ENCODE measurements at places on chromosomes 1 and 21. TPM values are rescaled to one million over a fixed set of nuclear protein-coding genes. Genes with fewer than 3 reads are reported as not detected.

The NPPA gene
- total RNA-seq = not detected

The NBPF4 gene
- total RNA-seq = not detected

The MTARC2 gene
- total RNA-seq = 31.0 TPM

The LDLRAD1 gene
- total RNA-seq = not detected

The CHODL gene
- total RNA-seq = 31.8 TPM

The TMOD4 gene
- total RNA-seq = 2.3 TPM

The GPBP1L1 gene
- total RNA-seq = 120 TPM

The TDRD10 gene
- 1.4 TPM for total RNA-seq

The CTSE gene
- total RNA-seq = 0.26 TPM

The CD247 gene
- 1.3 TPM for total RNA-seq

The SH2D1B gene
- total RNA-seq = 0.37 TPM

The CFHR1 gene
- total RNA-seq = 1.2 TPM

The PFDN2 gene
- total RNA-seq = 9.8 TPM

DNA sequence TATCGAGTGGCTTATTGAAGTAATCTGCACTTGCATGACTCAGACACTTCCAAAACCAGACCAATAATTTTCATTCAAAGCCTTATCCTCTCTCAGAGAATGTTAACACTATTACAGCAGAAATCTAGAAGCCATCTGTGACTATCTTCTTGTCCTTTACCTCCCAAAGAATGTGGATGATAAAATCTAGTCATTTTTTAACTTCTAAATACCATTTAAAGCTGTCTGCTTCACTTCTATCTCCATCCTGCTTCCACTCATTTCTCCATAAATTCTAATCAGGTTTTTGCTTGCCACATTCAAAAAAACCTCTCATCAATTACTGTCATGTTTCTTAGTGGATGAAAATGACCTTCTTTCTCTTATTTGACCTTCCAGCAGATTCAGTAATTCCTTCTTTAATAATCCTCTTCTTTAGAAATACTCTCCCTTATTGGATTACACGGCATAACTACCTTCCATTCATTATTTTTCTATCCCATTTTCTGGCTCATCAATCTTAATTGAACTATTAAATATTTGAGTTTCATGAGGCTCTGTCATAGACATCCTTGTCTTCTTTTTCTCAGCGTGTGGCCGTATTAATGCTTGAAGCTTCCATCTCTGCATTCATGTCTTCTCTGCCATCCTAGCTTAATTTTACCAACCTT is 1999.4 kb downstream of the MRPL39 start:
- no peak for DNase-seq

- DNase-seq = no peak
Measured at GRCh38 chr1:20615946-20616846, 17.1 kb upstream of the PINK1 start.

GRCh38 chr1:20184481-20184900 is 1.4 kb upstream of the UBXN10 start:
- no peak for DNase-seq

- DNase-seq = no peak
Measured at GRCh38 chr1:89939059-89939570, 55.8 kb upstream of the ZNF326 start.

DNA sequence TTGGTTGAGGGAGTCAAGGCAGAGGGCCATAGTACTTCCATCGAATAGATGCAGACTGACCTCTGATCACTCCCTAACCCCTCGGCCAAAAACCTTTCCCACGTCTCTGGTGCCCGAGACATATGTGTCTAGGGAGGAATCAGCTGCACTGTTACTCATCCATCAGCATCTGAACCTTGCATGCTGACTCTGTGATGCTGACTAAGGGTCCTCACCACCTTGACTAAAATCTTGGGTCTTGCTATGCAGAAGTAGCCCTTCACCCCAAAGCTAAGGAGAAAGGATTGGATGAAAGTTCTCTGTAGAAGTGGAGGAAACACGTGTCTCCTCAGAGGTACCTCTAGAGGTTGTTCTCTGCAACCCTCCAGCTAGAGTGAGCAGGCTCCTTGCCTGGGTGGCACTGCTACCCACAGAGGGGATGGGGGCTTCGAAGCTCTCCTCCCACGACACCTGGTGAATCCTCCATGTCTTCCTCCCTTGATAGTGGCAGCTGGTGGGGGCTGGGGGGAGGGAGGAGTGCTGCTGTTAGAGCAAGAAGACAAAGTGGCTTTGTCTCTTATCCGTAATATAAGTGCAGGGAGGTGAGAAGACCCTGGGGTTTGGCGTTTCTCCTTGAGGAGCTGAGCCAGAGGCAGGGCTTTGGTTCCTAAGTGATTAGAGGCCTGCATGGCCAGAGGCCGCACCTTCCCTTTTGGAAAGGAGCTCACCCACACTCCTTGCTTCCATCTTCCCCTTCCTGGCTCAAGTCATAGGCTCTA is 45.1 kb downstream of the ATP2B4 start:
- no peak for DNase-seq

DNA sequence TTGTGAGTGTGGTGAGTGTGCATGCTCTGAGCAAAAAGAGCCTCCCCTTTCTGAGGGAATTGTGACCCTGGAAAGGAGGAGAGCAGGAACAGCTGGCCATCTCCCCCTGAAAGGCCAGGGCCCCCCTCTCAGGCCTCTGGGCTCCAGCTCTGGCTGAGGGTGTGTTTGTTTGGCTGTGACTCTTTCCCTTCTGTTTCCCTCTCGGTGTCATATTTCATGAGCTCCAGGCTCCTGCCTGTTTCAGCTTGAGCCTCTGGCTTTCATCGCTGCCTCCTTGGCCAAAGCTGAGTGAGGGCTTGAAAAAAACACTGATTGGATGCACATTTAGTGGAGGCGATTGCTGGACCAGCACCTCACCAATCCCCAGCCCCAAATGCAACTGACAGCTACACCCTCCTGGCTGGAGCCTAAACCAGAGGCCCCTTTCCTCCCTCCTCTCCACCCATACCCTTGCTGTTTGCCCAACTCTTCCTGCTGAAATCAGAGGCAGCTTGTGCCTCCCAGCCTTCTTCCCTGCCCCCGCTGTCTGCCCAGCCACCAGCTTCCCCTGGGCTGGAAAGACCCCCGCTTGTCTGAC is 64.1 kb downstream of the DDR2 start:
- peak; percentile 95 for DNase-seq

- DNase-seq = no peak
Measured at GRCh38 chr1:52125736-52126359, 16.0 kb upstream of the ZFYVE9 start.

- DNase-seq = no peak
Measured at GRCh38 chr1:200217703-200218102, 190.2 kb downstream of the NR5A2 start.

- peak; percentile 83 for DNase-seq
Measured at GRCh38 chr1:47569681-47570470, 132.0 kb downstream of the FOXD2 start.

- no peak for DNase-seq
Measured at GRCh38 chr1:9101510-9102146, 27.3 kb downstream of the GPR157 start.

DNA sequence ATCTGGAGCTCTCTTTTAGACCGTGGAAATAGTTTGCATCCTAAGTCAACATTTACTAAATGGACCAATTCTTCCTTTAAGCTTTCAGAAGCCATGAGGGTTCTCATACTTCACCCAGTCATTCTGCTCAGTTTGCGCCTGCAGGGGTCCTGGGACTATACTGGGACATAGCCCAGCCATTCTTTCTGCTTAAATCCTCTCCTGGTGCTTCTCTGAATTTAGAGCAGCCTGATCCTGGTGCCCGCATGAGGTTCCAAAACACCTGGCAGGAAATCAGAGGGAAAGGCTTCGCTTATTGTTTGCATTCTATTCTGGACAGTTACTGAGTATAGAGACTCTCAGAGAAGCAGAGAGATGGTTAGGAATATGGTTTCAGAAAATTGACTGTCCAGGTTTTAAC is 27.0 kb downstream of the TNN start:
- no peak for DNase-seq

GRCh38 chr1:78222225-78222959 is 176.6 kb downstream of the GIPC2 start:
- DNase-seq = no peak

DNA sequence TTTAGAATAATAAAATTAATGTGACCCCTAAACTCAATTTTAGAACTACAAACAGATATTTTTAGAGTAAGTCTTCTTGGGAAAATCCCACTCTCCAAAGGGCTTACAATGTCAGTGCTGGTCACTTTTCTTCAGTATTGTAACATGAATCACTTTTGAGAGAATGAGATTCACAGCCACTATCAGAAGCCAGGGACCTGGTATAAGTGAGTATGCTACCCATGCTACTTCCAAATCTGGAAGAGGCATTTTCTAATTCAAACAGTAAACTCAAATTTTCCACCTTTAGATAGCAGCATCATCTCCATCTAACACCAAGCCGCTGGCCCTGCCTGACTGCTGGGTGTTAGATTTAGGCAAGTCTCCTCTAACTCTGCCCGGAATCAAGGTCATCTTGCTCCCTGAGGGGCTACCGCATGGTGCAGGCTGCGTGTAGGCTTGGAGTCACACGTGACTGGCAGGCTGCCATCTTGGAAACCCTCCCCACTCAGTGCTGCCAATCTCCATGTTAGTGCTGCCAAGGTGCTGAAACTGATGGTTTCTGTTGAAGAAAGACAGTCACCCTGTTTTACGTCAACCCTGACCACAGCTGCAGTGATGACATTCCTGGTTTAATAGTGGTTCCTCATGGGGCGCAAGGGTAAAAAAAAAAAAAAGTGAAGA is 882.9 kb upstream of the B3GALT2 start:
- DNase-seq = no peak

GRCh38 chr1:176735201-176735600 is 272.2 kb downstream of the PAPPA2 start:
- DNase-seq = no peak

- no peak for DNase-seq
Measured at GRCh38 chr1:29033829-29034466, 89.8 kb downstream of the TMEM200B start.

DNA sequence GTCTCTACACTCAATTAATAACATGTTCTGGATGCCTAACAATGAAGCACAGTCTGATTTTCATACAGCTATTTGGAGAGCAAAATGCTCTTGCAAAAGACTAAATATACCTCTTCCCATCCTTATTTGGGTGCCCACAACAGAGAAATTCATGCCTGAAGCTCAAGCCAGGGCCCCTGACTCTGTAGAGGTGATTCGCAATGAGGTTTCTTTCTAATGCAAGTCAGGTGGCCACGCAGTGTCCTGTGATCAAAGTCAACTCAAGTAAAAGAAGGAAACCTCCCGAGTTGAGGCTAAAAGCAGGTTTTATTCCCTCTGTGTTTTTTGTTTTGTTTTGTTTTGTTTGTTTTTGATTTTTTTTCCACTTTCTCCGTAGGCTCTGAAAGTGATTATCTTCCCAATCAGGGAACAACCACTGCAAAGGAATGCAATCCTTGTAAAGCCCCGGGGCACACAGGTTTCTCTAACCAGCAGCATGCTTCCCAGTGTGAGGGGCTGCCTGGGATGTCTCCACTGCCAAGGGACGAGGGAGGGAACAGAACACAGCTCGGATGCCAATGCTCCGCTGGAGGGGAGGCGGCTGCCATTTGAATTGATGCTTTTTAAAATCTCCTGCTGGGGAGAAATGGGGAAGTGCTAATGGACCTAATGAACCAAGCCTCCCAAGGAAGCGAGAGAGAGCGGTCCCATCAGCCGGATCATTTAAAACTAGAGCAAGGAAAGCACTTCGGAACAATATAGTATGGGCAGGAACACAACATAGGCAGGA is 73.8 kb upstream of the SSX2IP start:
- DNase-seq = no peak

All from urinary bladder (tissue), 4 donors.